ENCODE measurements at places on chromosomes 2 and 18.
A peak's percentile ranks its signal among the peaks of the same experiment; 100 is the strongest.

DNA sequence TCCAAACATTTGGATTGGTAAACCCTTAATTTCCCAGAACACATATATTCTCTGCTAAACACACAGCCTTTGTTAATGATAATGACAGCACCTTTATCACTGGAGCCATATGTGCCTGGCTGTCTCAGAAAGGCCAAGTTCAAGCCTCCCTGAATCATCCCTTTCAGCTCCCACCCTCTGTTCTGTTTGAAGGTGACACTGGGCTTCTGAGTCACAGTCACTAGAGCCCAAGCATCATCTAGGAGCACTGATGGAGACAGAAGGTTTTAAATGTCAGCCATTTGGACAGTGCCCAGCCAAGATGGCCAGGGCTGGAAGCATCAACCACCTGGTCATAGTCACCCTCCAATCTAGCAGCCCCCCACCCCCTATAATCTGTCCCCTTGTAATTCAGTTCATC lies 80.6 kb downstream of the NRP2 start:
- DNase-seq, result no peak

- DNase-seq, result no peak
Observed at GRCh38 chr2:85247610-85248009, 80.2 kb downstream of the TGOLN2 start.

DNA sequence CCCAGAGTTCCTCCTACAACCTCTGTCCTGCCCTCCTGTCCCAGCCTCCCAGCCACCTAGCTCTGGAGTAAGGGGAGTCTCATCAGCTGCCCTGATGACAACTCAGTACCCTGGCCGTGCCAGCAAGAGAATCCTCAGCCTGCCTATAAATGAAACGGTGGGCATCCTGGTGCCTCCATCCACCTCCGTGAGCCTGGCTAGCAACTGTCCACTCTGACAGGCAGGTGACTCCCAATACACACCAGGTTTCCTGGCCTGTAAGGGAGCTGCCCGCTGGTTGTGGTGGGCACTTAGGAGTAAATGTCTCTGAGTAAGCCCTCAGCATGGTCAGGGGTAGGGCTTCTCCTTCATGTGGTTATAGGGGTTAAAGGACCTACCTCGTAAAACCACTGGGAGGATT lies 81.5 kb downstream of the XDH start:
- DNase-seq, result no peak

DNA sequence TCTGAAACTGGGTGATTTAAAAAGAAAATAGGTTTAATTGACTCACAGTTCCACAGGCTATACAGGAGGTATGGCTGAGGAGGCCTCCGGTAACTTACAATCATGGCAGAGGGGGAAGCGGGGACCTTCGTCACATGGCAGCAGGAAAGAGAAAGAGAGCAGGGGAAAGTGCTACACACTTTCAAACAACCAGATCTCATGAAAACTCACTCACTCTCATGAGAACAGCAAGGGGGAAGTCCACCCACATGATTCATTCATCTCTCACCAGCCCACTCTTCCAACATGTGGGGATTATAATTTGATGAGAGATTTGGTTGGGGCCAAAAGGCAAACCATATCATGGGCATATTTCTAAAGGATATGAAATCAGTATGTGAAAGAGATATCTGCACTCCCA lies 12.0 kb upstream of the ARHGAP15 start:
- no peak for DNase-seq

- no peak for DNase-seq
Observed at GRCh38 chr2:62334440-62335058, 138.6 kb downstream of the B3GNT2 start.

- no peak for DNase-seq
Observed at GRCh38 chr2:162613839-162614238, 224.7 kb downstream of the KCNH7 start.

GRCh38 chr18:63025251-63026090 lies 294.1 kb downstream of the BCL2 start:
- no peak for DNase-seq

DNA sequence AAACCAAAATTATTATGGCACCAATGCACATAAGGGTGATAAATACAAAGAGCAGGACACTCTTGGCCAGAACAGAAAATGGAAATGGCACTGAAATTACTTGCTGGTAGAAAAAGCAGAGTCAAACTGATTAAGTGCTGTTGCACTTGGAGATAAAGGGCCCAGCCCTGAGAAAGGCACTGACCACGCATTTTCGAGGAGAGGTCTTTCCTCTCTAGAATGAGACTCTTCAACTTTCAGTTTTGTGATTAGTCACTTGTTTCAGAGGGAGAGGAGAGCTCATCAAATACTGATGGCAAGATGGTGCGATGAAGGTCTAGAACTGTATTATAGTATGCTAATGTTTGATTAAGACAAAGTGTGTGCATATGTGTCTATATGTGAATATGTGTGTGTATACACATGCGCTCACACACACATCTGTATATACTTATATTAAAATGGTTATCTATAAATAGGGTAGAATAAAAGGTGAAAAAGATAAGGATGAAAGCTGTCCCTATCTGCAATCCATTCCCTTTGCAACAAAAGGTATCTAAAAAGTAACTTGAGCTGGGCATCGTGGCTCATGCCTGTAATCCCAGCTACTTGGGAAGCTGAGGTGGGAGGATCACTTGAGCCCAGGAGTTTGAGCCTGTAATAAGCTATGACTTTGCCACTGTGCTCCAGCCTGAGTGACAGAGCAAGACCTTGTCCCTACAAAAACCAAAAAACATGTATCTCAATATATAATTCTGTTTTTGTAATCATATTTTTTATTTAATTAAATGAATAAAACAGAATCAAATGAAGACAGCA lies 48.8 kb upstream of the ZDBF2 start:
- DNase-seq, result no peak

DNA sequence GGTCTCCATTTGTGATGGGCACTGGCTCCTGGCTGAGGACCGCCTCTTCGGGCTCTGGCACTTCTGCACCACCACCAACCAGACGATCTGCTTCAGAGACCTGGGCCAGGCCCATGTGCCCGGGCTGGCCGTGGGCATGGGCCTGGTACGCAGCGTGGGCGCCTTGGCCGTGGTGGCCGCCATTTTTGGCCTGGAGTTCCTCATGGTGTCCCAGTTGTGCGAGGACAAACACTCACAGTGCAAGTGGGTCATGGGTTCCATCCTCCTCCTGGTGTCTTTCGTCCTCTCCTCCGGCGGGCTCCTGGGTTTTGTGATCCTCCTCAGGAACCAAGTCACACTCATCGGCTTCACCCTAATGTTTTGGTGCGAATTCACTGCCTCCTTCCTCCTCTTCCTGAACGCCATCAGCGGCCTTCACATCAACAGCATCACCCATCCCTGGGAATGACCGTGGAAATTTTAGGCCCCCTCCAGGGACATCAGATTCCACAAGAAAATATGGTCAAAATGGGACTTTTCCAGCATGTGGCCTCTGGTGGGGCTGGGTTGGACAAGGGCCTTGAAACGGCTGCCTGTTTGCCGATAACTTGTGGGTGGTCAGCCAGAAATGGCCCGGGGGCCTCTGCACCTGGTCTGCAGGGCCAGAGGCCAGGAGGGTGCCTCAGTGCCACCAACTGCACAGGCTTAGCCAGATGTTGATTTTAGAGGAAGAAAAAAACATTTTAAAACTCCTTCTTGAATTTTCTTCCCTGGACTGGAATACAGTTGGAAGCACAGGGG lies 5.5 kb downstream of the TMEM37 start:
- DNase-seq, result no peak

- DNase-seq, result no peak
Observed at GRCh38 chr2:28423856-28424605, 31.4 kb downstream of the FOSL2 start.

DNA sequence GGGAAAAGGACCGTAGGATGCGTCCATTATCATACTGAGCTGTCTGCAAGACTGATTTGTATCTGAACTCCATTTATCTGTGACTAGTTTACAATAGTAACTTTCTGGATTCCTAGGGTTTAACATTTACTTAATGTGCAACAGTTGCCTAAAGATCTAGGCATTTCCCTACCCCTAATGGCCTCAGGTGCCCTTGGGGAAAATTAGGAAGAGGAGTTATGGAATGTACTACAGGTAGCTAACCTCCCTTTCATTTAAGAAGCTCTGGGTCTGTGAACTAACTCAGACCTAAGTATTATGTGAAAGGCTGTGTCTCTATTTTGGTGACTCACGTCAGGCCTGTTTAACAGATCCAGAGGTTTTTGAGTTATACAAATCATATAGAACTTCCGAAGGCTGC lies 59.5 kb downstream of the TDRD15 start:
- no peak for DNase-seq

DNA sequence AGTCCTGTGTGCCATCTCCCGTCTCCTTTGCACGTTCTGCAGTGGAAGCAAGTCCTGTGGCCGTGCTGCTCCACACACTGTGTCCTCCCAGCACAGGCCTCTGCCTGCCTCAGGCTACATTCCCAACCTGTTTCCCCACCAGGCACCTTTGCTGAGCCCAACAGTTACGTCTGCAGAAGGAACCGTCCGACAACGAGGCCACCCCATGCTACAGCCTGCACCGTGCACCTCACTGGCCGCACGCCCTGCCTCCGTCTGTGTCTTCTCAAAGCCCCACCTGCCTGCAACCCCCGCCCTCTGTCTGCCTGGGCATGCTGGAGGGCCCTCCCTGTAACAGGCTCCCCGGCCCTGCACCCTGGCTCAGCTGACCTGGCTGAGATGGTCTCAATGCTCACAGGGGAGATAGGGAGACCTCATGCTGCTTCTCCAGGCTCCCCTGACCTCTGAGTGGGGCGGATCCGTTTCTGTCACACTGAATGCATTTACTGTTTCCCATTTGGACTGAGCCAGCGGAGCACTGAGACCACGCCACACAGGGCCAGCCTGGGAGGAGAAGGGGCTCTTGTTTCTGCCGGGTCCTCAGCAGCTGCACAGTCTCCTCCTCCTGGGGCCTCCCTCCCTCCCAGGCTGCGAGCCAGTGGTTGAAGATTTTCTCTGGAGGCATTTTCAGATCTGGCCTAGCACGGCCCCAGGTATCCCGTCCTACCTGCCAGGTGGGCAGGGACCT lies 109.1 kb upstream of the OTOS start:
- DNase-seq, result no peak

DNA sequence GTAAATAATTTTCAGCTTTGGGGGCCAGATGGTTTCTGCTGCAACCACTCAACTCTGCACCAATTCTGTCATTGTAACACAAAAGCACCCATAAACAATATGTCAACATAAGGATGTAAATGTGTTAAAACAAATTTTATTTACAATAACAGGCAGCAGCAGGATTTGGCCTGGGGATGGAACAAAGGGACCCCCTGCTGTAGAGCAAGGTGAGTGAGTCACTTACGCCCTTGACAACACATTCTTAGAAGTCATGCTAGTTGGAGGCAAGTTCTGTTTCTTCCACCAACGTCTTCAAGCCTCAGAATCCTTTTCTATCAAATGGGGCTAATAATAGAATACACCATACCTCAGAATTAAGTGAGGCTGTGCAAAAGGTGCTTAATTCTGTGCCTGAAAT lies 610.2 kb upstream of the SYT4 start:
- no peak for DNase-seq

DNA sequence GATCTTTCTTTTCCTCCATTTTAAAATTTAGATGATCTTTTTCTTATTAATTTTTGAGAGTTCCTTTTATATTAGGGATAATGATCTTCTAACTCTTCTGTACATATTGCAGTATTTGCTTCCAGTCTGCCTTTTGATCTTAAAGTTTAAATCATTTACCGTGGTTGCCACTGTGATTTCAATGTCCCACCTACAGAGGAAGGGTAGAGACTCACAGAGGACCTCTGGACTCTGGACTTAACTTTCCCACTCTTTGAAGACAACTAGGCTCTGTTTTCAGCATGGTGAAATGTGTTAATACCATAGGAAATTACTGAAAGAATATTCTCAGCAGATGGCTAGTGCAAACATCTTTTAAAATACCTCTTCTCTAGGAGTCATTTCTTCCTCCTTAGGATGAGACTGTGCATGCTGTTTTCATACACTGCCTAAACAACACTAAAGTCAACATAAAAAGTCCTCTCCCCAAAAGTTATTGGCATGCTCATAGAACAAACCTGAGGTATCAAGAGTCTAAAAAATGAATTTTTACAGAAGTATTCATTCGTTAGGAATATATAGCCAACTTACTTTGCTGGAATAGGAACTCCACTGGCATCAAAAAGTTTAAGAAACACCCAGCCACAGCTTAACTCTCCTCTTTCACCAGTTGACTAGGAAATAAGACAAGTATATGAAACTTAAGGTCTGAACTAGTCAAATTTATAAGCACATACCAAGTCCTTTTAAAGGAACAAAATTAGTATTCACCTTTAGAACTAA lies 30.7 kb upstream of the MALL start:
- no peak for DNase-seq

DNA sequence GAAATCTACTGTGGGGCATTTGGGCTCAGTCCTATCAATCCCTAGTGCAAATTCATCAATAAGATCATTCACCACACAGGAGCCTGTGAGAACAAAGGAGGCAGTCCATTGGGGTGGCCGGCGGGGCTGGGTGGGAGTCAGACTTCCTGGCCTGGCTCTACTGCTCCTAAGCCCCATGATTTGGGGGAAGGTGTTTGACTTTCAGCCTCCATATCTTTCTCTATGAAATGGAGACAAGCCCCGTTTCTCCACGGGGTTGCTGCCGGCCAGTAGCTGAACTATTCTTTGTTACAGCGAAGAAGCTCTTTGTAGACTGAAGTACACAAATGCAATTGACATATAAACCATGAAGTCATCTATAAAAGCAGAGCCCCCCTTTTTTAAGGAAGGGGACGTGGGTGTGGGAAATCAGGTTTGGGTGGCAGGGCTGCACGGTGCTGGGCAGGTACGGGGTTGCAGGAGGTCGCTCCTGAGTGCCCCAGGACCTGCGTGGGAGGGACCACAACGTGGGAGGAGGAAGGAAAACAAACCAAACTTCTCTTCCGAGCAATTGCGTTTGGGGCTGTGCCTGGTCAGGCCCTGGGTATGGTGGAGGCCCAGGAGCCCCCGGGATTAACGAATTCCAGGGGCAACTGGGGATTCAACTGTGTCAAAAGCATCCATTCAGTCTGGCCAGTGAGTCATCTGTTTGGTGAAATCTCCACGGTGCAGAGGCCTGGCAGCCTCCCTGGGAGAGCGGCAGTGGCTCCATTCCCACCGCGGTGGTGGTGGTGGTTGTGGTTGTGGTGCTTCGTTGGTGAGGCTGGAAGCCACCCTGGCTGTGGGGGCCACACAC lies 18.2 kb downstream of the FBLN7 start:
- peak; percentile 31 for DNase-seq

GRCh38 chr2:9074930-9075329 lies 71.4 kb upstream of the MBOAT2 start:
- no peak for DNase-seq

GRCh38 chr2:10400568-10400977 lies 47.6 kb downstream of the ODC1 start:
- DNase-seq, result no peak

- no peak for DNase-seq
Observed at GRCh38 chr18:12306752-12307700, 1.0 kb upstream of the TUBB6 start.

DNA sequence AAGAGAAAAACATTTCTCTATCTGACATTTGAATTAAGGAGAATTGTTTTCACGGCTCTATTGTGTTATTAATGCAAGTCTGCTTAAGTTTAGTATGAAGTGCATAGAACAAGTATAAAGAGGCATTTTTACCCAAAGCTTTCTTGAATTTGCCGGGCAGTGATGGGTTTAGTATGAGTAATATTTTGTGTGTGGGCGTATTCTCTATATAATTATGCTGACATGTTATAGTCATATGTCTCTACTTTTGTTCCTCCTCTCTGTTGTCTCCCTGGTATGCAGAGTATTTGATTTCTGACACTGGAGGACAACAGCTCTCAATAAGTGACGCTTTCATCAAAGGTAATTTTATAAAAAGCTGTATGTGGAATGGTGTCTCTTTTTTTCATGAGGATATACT lies 45.9 kb downstream of the PIKFYVE start:
- no peak for DNase-seq

GRCh38 chr18:67400502-67401117 lies 115.9 kb downstream of the DSEL start:
- no peak for DNase-seq

All from activated CD4-positive, alpha-beta T cell treated with anti-CD3 and anti-CD28 coated beads, Interleukin-2, amount 50 U/mL, for 4 hours (primary cell).